ENCODE measurements at places on chromosomes 2 and 18. TPM values are rescaled to one million over a fixed set of nuclear protein-coding genes. Genes with fewer than 3 reads are reported as not detected.

Gene CABYR
- total RNA-seq, result 1.0 TPM

Gene FAM136A
- total RNA-seq, result 104 TPM

Gene SLC4A5
- total RNA-seq, result not detected

Gene IL18RAP
- total RNA-seq, result not detected

Gene GKN2
- total RNA-seq, result not detected

Gene PLEK
- not detected for total RNA-seq

Gene PLCL1
- total RNA-seq, result 0.16 TPM

Gene SMARCAL1
- 14.6 TPM for total RNA-seq

Gene NIFK
- 104 TPM for total RNA-seq

Gene AQP12B
- not detected for total RNA-seq

Gene LTBP1
- total RNA-seq, result 40.5 TPM

Gene GPR39
- 6.9 TPM for total RNA-seq

Gene LOXHD1
- total RNA-seq, result not detected

Gene SERPINB10
- not detected for total RNA-seq

Gene VWC2L
- not detected for total RNA-seq

GRCh38 chr2:216015722-216016464 is 2.5 kb upstream of the MREG start:
- DNase-seq, result peak; percentile 30

DNA sequence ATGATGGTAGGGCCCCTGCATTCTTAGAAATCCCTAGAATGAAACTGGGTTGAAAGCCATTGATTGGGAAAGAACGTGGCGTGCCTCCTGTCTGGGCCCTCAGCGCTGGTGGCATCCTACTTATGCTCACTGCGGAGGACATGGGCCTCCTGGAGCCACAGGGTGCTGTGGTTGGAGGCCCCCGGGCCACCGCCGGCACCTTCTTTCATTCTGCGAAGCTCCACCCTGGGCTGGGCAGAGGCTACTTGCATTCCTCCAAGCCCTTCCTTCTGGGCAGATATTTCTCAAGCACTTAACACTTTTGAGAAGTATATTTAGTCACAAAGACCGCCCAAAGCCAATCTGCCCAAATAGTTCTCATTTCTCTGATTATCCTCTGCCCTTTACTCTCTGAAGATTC is 311.9 kb downstream of the MYCN start:
- no peak for DNase-seq

DNA sequence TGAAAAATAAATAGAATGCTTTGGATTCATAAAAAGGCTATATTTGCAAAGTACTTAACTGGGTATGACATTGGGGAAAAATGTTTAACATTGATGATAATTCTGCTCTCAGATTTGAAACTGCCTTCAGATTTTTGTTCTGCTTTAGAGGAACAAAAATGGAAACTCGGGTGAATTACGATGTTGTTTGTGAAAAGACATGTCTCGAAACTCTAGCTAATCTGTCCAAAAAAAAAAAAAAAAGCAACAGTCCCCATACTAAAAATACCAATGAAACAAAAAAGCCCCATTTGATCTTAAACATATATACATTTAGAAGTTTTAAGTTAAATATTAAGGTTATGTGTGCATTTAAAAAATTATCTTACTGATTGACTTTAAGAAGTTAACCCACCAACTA is 3.0 kb downstream of the ZDBF2 start:
- DNase-seq, result no peak

GRCh38 chr18:63562284-63562683 is 20.1 kb downstream of the SERPINB12 start:
- DNase-seq, result no peak

GRCh38 chr2:88585969-88586368 is 41.3 kb downstream of the EIF2AK3 start:
- DNase-seq, result no peak

- no peak for DNase-seq
Measured at GRCh38 chr2:152394326-152394725, 59.4 kb downstream of the FMNL2 start.

- peak; percentile 66 for DNase-seq
Measured at GRCh38 chr2:212863185-212863588, 288.2 kb downstream of the IKZF2 start.

- DNase-seq, result peak; percentile 53
Measured at GRCh38 chr2:460861-461260, 173.0 kb upstream of the ALKAL2 start.

DNA sequence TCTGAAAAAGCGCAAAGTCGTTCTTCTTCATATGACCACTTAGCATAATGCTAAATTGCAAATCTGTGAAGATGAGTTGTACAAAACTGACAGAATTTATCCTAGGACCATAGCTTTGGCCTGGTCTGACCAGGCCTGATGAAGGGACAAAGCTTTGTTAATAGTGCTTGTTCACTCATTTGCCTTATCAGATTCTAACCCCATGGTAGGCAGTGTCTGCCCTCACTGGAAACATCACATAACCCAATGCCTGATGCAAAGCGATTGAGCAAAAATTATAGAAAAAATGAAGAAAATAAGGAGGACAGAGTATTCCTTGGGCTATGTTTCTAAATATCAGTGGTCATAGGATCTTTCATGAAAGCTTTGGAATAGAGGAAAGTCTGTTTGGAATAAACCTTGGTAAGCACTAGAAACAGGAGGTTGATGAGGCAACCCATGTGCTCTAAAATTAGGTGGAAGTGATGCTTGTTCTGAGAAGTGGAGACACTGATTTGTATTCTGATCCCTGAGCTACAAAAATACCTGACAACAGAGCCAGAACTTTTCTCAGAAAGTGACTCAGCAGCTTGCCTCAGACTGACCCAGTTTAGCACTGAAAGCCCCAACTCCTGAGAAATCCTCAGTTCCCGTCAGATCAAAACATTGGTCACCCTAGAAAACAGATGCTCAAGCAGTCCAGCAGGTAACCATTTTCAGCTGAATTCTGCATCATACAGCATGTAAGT is 131.4 kb upstream of the MAPRE2 start:
- peak; percentile 8 for DNase-seq

- DNase-seq, result peak; percentile 100
Measured at GRCh38 chr2:28408764-28409599, 16.3 kb downstream of the FOSL2 start.

DNA sequence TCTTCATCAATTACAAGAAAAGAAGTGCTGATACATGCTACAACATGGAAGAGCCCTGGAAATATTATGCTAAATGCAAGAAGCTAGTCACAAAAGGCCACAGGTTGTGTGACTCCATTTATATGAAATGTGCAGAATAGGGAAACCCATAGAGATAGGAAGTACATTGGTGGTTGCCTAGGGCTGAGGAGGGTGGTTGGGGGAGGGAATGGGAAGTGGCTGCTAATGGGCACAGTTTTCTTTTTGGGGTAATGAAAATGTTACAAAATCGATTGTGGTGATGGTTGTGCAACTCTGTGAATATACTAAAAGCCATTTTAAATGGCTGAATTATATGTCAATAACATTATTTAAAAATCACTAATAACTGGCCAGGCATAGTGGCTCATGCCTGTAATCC is 24.3 kb upstream of the RESP18 start:
- DNase-seq, result no peak

DNA sequence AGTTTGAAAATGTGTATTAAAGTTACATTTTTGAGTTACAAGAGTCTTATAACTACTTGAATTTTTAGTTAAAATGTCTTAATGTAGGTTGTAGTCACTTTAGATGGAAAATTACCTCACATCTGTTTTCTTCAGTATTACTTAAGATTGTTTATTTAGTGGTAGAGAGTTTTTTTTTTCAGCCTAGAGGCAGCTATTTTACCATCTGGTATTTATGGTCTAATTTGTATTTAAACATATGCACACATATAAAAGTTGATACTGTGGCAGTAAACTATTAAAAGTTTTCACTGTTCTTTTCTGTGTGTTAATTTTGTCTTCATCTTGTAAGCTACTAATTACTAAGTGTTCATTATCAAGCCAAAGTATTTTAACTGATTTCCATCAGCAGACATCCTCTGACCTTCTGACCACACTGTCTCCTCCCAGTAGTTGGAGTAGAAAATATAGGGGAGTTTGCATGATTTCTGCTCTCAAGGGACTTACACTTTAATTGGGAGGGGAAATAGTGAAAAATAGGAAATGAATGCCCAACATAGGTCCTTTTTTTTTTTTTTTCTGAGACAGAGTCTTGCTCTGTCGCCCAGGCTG is 4.3 kb downstream of the PMAIP1 start:
- DNase-seq, result no peak

DNA sequence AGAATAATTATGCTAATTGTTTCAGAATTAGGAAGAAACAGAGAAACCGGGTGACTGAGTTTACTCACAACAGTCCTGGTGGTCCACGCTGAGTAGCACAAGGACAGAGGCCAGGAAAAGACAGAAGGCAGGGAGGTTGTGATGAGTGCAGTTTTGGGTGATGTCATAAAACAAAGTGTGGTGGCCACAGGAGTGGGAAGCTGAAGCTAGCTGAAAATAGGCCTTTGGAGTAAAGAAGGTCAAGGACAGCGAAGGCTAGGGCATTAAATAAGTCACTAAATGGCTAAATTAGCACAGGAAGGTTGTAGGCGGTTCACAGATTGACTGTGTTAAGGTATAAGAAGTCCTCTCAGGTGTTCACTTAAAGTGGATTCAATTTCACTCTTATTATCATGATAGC is 120.9 kb upstream of the TTN start:
- DNase-seq, result no peak

DNA sequence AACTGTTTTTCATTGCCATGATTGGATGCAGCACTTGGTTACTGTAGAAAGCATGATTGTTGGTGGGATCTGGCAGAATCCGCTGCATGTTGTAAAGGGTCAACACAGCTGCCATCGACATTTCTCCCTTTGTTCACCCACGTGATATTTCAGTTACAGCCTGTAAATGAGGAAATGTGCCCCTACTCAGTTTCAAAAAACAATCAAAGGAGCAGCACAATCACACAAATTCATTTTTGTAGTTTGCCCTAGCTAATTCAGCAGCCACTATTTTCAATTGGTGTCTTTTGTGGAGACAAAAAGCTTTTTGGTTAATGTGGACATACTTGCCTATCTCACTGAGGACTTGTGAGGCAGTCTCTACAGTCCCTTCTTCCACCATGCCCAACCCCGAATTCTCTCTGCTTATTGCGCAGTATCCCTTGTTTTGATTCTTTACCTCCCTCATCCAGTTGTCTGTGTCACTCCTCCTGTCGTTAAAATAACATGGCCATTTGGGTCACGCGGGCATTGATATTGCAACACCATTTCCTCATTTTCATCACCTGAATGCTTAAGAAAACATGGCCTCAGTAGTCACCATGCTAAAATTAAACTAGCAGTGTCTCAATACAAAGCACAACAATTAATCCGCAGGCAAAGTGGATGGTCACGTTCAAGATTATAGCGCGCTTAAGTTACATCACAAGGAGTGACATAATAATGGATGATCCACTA is 6.4 kb upstream of the PROC start:
- DNase-seq, result no peak

- DNase-seq, result no peak
Measured at GRCh38 chr18:7002107-7002506, 115.5 kb downstream of the LAMA1 start.

DNA sequence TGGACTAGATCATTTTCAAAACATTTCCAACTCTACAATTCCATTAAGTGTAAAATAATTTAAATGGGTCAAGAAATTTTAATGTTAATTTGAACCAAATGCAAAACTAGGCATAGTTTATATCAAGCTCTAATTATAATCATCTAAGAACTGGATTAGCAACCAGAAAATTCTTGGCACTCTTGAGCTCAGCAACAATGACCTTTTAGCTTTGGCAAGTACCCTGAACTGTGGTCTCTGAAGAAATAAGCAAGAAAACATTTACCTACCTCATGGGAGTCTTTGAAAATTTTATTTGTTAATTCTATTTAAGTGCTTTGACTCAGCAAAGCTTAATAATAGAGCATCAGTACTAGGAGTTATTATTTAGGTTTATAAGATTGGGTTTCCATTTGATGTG is 313.2 kb downstream of the SATB2 start:
- no peak for DNase-seq

GRCh38 chr18:37533647-37534584 is 31.7 kb downstream of the CELF4 start:
- DNase-seq, result no peak

DNA sequence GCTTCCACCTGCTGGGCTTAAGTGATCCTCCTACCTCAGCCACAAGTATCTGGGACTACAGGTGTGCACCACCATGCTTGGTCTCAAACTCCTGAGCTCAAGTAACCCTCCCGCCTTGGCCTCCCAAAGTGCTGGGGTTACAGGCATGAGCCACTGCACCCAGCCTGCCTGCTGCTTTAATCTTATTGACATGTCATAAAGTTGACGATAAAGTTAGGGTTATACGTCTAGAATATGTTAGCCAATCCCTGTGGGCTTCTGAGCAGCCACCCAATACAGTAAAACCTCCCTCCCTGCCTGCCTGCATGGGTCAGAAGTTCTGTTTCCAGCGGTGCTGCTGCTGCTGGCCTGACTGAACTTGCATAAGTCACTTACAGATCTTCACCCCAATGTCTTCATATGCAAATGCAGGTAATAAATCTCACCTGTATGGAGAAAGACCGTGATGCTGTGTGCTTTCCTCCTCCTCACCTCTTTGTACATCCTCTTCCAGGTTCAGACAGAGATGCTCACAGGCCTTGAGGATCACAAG is 30.1 kb downstream of the TGIF1 start:
- no peak for DNase-seq

GRCh38 chr2:8333177-8333831 is 348.6 kb upstream of the ID2 start:
- DNase-seq, result no peak

DNA sequence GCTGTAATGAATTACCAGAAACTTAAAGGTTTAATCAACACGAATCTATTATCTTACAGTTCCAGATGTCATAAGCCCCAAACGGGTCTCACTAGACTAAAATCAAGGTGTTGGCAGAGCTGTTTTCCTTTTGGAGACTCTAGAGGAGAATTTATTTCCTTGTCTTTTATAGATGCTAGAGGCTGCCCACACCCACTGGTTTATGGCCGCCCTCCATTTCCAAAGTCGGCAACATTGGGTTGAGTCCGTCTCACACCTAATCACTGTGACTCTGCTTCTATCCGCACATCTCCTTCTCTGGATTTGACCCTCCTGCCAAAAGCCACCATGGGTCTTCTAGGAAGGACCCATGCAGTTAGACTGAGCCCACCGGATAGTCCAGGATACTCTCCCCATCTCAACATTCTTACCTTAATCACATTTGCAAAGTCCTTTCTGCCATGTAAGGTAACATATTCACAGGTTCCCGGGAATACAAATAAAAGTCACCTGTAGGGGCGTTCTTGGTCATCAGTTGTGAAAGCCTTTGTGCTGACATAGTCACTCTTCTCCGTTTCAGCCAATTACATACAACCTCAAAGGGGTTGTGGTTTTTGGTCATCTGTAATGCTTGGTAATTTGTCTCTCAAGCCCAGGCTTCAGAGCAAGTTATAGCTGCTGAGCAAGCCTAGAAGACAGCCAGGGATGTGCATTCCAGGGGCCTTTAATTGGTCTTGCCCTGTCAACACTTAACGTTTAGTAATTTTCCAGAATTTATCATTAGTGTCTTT is 179.4 kb downstream of the ANTXR1 start:
- no peak for DNase-seq

GRCh38 chr2:193240752-193241151 is 1046.0 kb upstream of the TMEFF2 start:
- DNase-seq, result no peak

- DNase-seq, result peak; percentile 47
Measured at GRCh38 chr2:112665113-112665780, 19.5 kb downstream of the SLC20A1 start.

GRCh38 chr2:101524806-101525430 is 50.0 kb upstream of the RFX8 start:
- no peak for DNase-seq

Measured in HT1080 (cell line).